ENCODE measurements at places on chromosomes 7 and 10.
A peak's percentile ranks its signal among the peaks of the same experiment; 100 is the strongest.

DNA sequence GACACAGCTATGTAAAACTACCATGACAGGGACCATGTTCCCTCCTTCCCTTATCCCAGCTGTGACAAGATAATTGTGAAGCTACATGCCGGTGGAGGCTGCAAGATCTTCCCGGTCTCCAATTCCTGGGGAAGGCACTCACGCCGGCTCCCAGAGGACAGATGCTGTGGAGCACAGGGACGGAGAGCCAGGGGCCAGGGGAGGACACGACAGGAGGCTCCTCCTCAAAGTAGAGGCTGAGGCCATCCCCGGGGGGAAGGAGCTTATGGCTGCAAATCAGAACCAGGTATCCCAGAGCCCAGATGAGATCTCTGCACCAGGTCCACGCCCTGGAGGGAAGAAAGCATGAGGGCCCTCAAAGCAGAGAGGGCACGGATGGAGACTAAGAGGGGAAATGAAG, 286.2 kb downstream of the TCERG1L start:
- DNase-seq = no peak

GRCh38 chr10:93415693-93416092, 66.4 kb downstream of the MYOF start:
- no peak for DNase-seq

GRCh38 chr10:28008054-28008453, 9.2 kb upstream of the ODAD2 start:
- no peak for DNase-seq

DNA sequence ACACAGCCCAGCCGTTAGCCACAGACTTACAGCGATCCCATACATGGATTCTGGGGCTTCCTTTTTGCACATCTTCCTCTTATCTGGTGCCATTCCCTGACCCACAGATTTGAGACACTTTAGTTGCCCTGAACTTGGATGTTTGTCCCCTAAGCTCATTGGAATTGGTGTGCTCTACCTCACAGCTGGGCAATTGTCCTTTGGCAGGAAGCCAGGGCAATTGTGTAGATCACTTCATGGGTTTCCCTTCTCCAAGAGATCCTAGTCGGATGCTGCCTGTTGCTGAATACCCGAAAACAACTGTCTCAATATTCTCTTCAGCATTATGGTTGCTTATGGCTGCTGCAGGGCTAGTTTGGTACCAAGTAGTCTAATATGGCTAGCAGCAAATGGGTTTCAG, 470.7 kb upstream of the MKI67 start:
- no peak for DNase-seq

- DNase-seq = no peak
Observed at GRCh38 chr10:66337211-66337610, 588.6 kb upstream of the LRRTM3 start.

GRCh38 chr7:132118641-132119040, 457.6 kb downstream of the PLXNA4 start:
- DNase-seq = no peak

GRCh38 chr7:63067897-63068585, 930.6 kb upstream of the ZNF722 start:
- DNase-seq = no peak

- DNase-seq = no peak
Observed at GRCh38 chr10:86601956-86602602, 52.3 kb upstream of the OPN4 start.

DNA sequence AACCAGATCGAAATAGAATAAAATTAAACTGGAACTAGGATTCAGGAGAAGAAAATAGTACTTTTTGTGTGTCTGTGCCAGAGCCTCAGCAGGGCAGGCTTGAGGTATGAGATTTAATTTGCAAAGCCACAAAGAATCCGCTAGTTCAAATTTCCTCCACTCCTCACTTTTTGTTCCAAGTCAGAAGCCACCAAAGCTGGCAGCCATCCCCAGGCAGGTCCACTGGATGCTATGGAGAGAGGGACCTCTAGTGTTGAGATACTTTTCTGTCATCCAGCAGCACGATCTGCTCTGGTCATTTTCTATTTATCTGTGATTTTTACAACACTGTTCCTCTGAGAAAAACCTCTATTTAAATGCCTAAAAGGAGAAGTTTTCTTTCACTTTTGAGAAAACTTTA, 147.9 kb upstream of the FRMD4A start:
- peak; percentile 40 for DNase-seq

DNA sequence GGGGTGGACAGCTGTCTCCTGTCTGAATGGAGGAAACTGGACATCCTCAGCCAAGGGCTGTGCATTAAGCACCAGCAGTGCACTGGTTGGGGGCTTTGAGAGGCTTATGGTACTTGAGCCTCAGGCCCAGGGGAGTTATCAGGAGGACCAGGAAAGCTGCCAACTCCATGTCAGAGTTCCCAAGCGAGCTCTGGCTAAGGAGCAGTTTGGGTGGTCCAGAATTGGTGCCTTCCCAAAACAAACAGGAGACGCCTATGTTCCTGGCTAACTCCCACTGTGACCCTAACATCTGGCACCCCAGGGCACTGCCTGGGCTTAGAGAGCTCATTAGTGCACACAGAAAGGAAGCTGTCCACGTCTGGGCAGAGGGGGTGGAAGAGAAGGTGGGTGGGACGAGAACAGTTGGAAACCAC, 408.6 kb upstream of the NPVF start:
- DNase-seq = no peak

- no peak for DNase-seq
Observed at GRCh38 chr10:44301781-44302355, 83.0 kb downstream of the CXCL12 start.

- DNase-seq = no peak
Observed at GRCh38 chr7:149869867-149870266, 3.9 kb upstream of the ATP6V0E2 start.

GRCh38 chr10:93459466-93459865, 22.7 kb downstream of the MYOF start:
- DNase-seq = no peak

GRCh38 chr10:116171505-116171904, 101.5 kb downstream of the GFRA1 start:
- DNase-seq = no peak

DNA sequence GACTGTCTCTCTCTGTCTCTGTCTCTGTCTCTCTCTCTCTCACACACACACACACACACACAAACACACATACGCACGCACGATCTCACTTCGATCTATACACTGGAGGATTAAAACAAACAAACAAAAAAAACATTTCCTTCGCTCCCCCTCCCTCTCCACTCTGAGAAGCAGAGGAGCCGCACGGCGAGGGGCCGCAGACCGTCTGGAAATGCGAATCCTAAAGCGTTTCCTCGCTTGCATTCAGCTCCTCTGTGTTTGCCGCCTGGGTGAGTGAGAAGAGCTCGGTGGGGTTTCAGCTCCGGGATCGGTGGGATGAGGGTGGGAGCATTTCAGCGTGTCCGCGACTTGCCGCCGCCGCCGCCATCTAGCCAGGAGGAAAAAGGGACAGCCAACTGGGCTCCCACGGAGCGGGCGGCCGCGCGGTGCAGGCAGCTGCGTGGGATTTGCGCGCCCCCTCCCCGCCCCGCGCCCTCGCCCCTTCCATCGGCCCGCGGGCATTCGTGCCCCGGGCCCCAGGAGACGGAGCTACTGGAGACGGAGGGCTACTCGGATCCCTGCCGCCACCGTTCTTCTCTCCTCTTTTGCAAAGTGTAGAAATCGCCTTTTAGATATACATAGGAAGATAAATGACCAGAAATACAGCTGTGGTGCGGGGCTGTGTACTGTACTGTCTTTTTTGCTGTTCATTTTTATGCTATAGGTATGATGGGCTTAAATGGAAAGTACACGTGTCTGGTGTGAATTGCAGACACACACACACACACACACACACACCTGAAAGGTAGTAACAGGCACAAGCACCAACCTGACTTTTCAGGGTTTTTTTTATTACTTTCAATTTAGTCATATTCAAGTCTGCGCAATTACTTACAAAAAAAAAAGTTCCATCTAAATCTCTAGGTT, 581 bp downstream of the PTPRZ1 start:
- DNase-seq = no peak

DNA sequence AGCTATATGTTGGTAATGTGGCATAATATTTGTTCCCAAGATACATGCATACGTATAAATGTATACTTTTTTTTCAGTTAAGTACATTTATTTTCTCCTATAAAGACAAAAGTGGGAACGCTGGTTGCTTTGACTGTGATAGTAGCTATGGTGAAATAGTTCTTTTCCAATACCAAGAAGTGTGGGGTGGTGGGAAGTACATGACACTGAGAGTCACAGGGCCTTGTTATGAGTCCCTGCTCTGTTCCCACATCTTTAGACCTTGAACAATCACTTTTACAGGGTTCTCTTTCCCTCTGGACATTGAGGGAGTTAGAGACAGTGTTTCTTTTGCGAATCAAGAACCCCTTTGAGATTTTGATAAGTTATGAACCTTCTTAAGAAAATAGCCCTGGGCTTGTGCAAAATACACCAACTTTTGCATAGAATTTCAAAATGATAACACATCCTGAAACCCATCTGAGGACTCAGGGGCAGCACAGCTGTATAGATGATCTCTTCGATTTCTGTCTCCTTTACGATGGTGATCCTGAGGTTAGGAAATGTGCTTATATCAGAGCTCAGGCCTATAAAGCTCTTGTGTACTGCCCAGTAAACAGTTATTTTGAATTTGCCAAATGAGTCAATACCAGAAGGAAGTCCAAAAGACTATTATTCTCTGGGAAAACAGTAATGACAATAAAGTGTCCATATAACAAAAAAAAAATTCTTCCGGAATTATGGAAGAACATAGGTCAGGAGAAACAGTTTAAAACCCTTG, 1.1 kb downstream of the LMOD2 start:
- DNase-seq = no peak

GRCh38 chr7:106840342-106840741, 24.7 kb upstream of the PIK3CG start:
- peak; percentile 84 for DNase-seq

- no peak for DNase-seq
Observed at GRCh38 chr10:60170250-60170649, 219.4 kb downstream of the ANK3 start.

All from fibroblast of skin of left biceps (primary cell).